NCI-H774 (cell line): ENCODE measurements at places on chromosomes 5 and 9.

DNA sequence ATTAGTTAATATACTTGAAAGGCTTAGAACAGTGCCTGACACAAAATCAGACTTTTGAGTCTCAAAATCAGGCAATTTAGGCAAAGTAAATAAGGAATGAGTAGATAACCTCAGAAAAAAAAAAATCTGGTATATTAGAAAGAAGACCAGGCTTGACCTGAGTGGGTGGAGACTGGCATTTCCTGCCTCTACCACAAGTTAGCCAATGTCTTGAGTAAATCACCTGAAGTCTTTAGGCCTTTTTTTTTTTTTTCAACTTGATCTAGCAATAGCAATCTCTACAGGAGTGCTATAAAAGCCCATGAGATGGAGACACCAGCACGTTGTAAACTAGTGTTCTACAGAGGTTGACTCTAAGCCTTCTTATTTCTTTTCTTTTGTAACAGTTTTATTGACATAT lies 104.2 kb upstream of the RASEF start:
- DNase-seq = no peak

GRCh38 chr9:5089737-5090136 lies 95.7 kb downstream of the INSL6 start:
- DNase-seq = no peak

DNA sequence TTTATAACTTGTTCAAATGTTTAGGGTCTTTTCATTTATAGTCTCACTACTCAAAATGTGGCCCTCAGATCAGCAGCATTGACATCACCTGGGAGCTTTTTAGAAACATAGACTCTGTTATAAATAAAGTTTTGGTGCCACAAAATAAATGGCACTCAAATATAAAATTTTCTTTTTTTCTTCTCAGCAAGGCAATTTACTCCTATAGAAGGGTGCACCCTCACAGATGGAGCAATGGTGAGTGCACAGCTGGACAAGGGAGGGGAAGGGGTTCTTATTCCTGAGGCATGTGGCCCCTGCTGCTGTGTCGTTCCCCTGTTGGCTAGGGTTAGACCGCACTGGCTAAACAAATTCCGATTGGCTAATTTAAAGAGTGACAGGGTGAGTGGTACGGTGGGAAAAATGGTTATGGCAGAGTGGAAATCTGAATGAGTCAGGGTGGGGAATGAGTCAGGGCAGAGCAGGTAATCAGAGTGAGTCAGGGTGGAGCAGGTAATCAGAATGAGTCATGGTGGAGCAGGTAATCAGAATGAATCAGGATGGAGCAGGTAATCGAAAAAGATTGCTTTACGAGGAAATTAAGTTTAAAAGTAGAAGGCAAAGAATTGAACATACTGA lies 31.8 kb upstream of the C7 start:
- DNase-seq = no peak

DNA sequence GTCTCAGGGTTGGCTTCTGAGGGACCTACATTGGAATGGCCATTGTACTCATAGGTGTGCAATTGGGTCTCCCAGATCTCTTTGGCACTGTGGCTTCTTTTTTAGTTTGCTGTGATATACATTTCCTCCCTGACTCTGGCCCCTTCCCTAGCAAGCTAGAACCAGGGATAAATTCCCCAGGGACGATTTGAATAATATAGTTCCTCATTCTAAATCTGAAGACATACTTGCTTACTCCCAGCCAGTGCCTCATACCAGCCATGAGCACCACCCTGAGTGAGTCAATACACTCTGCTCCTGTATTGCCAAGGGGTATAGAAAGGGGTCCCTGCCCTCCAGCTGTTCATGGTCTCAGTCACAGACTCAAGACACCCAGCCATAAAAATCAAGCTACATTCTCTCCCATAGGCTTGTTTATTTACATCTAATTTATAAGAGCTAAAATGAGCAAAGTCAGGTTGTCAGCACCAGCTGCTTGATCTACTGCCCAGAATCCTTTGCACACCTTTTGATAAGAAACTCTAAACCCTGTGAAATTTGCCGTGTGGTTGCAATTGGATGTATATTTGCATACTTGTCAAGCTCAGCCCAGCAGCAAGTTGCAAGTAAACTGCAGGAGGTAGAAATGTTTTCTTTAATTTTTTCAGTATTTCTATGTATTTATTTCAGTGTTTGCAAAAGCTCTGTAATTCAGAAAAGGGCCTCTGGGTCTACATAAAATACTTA lies 219.9 kb upstream of the IRX1 start:
- DNase-seq = no peak

GRCh38 chr5:144202072-144202471 lies 31.4 kb downstream of the KCTD16 start:
- no peak for DNase-seq

GRCh38 chr9:38246833-38247232 lies 145.7 kb upstream of the ALDH1B1 start:
- no peak for DNase-seq
